ENCODE measurements at places on chromosomes 7 and 10.

DNA sequence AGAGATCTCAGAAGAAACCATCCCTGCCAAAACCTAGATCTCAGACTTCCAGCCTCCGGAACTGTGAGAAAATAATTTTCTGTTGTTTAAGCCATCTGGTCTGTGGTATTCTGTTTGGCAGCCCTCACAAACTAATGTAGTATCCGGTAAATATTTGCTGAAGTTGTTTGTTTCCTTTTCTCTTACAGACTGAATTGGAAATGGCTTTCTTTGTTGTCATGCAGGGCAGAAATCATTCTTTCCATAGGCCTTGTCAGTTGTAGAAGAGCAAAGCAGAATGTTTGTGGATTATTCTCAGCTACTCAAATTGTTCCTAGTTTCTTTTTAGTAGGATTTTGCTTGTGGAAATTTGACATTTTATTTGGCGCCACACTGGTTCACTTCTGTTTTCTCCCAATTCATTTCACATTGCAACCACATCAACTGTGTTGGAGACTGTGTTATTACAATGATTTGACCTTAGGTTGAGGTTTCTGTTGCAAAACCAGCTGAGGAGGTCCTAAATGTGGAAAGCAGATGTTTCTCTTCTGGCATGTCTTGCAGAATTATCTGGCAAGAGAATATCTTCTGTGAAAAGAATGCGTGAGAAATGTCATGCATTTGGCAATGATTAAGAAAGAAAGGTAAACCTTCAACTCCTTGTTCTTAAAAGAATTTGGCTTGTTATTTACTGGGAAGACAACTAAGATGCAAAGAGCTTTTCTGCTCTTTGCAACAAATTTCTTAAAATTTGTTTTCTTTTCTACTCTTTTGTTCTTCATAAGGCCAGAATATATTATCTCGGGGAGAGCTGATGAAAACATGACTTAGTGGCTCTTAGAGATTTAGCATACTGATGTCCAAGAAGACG, 25.8 kb downstream of the ACTA2 start:
- DNase-seq = peak; percentile 81

DNA sequence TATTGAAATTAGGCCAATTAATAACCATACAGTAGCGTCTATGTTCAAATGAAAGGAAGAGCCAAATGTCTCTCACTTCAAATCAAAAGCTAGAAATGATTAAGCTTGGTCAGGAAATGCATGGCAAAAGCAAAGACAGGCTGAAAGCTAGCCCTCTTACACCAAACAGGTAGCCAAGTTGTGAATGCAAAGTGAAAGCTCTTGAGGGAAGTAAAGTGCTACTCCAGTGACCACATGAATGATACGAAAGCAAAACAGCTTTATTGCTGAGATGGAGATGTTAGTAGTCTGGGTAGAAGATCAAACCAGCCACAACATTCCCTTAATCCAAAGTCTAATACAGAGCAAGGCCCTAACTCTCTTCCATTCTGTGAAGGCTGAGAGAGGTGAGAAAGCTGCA, 123.8 kb downstream of the TEX36 start:
- no peak for DNase-seq

GRCh38 chr7:43864126-43864525, 5.2 kb downstream of the MRPS24 start:
- DNase-seq = no peak

- DNase-seq = peak; percentile 87
Measured at GRCh38 chr10:3043512-3044368, 23.6 kb upstream of the PFKP start.

- peak; percentile 63 for DNase-seq
Measured at GRCh38 chr10:17454161-17455014, at the start of gene ST8SIA6. Gene ST8SIA6, minus strand, starts transcription at chr10:17454595. Its CDS starts 340 bp downstream, at chr10:17454255.

- DNase-seq = no peak
Measured at GRCh38 chr7:32936689-32937088, 20.6 kb upstream of the FKBP9 start.

DNA sequence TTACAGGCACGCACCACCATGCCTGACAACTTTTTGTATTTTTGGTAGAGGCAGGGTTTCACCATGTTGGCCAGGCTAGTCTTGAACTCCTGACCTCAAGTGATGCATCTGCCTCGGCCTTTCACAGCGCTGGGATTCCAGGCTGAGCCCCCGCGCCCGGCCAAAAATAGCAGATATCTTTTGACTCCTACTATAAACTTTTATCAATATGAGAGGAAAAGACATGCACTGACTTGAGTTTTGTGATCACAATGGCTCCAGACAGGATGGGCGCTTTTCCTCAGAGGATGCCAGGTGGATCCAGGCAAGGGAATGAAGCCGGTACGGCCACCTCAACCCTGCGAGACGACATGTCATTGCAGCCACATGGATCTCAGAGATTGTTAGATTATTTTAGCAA, 123.9 kb downstream of the DNAJB6 start:
- DNase-seq = no peak

GRCh38 chr10:50545846-50546245, 77.9 kb downstream of the SGMS1 start:
- no peak for DNase-seq

- no peak for DNase-seq
Measured at GRCh38 chr10:95356-96115, 39.7 kb upstream of the ZMYND11 start.

- DNase-seq = peak; percentile 49
Measured at GRCh38 chr10:59019603-59020002, 156.8 kb upstream of the PHYHIPL start.

DNA sequence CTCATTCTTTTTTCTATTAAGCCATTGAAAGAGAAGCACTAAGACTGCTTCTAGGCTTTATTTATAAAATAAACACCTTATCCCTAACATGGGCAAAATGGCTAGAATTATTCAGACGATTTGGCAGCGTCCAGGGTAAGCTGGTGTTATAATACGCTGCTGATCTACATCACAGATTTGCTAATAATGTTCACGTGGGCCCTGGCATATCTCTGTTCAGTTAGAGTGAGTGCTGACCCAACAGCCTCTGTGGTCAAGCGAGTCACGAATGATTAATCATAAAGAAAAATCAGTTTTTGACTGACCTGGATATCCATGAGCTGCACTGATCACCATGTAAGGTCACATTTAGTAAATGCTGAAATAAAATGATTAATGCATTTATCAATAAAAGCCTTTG, 28.4 kb upstream of the CBLL1 start:
- DNase-seq = no peak

DNA sequence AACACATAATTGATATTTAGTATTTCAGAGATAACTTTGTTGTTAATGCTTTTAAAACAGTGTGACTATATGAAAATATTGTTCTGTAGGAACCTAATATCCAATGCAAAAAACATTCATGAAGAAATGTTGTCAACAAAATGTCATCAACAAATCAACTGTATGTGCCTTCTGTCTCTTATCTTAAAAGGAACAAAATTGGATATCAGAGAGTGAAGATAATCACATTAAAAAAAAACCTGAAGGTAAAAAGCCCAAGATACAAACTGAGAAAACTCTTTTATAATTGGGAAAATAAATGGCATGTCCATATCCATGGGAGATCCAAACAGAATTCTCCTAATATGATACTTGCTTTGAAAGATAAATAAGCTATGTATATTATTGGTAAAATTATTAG, 33.9 kb downstream of the ICA1 start:
- no peak for DNase-seq

- DNase-seq = no peak
Measured at GRCh38 chr7:97639036-97639435, 92.8 kb upstream of the TAC1 start.

Data from fibroblast of skin of scalp (primary cell).